Hematopoietic multipotent progenitor cell treated with erythropoietin and hydrocortisone succinate and interleukin-3 and kit ligand, for 8 days (in vitro differentiated cells): ENCODE measurements at places on chromosomes 2 and 18.
A peak's percentile ranks its signal among the peaks of the same experiment; 100 is the strongest.

DNA sequence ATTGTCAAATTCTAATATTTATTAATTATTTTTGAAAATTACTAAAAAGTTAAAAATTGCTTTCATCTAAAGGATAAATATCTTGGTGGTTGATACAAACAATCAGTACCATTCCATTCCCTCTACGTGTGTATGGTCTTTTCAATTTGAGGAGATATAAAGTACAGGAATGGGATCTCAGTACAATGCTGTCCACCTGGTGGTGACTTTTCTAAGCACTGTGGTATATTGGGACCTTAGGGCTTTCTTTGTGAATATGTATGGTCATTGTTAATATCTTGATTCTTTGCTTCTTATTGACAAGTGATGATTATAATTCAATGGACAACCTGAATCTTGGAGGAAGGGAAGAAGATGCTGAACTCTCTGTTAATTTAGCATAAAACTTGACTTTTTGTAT, 83.1 kb downstream of the NBEAL1 start:
- peak; percentile 34 for DNase-seq

- peak; percentile 2 for DNase-seq
These were observed 408.1 kb downstream of the THSD7B start for GRCh38 chr2:137173463-137173862.

- DNase-seq, result peak; percentile 94
These were observed 133.4 kb downstream of the HDAC4 start for GRCh38 chr2:239267288-239267951.

- no peak for DNase-seq
These were observed at the start of gene ST8SIA3 for GRCh38 chr18:57352271-57352701. TSS of gene ST8SIA3 (plus strand) at chr18:57352557. CDS start at chr18:57352847, 290 bp downstream.

- no peak for DNase-seq
These were observed 8.8 kb downstream of the SIX2 start for GRCh38 chr2:45000341-45000901.
